NCI-H1930 (cell line): ENCODE measurements at places on chromosomes 12 and 14.

GRCh38 chr12:102351322-102351721, 129.0 kb downstream of the IGF1 start:
- DNase-seq: no peak

DNA sequence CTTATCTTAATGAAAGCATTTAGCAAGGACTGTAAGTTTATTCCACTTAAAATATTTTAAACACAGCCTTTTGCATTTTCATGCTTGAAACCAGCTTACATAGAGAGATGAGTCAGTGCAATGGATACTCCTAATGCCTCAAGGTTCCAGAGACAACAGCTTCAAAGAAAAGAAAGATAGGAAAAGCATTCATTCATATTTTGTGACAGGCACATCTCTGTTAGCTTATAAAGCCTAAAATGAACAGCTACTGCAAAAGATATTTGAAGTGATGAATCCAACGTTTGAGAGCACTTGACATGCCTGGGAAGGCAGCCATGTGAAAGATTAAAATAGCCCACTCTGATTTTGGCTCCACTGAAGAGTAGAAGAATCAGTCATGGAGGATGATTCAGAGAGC, 814.5 kb downstream of the RPS29 start:
- no peak for DNase-seq

- no peak for DNase-seq
Measured at GRCh38 chr12:109598428-109598854, 24.8 kb downstream of the MVK start.

DNA sequence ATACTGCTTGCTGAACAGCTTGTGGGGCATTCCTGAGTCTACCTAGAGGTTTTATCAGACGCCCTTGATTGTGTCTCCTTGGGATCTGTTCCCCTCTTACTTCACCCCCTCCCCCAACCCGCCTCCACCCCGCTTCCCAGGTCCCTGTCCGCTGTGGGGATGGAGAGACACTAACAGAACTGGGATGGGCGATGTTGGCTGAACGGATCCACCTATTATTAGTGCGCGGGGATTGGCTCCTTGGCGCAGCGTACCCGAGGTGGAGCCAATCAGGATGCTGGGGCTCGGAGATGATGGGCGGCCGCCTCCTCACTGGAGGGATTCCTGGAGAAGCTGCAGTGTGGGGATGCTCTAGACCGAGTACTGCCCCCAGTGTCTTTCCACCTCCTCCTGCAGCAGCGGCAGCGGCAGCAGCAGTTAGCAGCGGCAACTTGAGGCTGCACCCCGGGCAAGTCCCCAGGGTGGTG, at the start of gene SYT1:
TSS of gene SYT1 (plus strand) at position 372 of the 467 bp plus-strand sequence.
- DNase-seq: peak; percentile 86

DNA sequence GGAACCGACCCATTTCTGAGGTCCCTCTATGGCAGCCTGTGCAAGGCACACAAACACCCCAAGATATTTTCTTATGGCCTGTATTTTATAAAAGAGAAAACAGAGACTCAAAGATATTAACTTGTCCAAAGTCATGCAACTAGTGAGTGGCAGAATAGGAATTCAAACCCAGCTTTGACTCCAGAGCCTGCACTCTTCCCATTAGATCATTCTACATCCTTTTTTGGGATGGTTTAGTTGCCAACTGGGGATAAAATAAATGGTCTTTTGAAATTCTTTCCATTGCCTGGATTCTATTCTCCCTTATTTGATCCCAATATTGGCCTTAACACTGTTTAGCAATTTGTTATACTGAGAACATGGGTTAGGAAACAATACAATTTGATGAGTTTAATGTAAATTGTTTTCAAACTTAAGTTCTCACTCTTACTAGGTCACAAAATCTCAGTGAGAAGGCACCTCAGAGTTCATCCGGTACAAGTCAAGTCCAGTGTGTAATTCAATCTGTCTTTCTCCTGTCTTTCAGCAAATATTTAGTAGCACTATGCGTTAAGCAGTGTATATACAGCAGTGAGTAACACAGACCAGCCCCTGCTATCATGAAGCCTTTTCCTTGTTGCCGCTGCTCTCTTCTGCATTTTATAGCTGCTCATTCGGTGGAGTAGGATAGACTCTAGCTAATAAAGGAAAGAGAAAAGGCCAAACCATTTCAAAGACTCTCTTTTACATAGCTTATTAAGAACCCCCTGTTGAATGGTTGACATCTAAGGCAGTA, 162.1 kb upstream of the IFNG-AS1 start:
- DNase-seq: no peak
